ENCODE measurements at places on chromosomes 7 and 10. TPM values are rescaled to one million over a fixed set of nuclear protein-coding genes. Genes with fewer than 3 reads are reported as not detected.

DNA sequence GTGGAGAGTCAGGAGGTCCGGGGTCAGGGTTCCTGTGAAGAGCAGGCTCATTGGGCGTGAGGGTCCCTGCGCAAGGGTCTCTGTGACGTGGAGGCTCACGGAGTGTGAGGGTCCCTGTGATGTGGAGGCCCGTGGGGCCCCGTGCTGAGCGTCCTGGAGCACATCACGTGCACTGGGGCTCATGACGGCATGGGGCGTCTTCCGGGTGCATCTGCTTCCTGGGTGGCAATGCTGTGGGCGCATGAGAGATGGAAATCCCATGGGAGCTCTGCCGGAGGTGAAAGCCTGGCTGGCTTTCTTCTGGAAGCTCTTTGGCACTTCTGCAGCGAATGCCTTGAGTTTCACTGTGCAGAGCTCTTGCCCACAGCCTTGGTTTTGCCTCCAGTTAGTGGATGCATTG is 71.4 kb downstream of the WDR37 start:
- H3K27ac ChIP-seq: no peak overlapping the region
- H3K4me1 ChIP-seq: no peaks in the 10 kb centered on the region
- no peak overlapping the region for H3K4me3 ChIP-seq
- DNase-seq: no peak
- no peaks in the 10 kb centered on the region for H3K27me3 ChIP-seq
- no peaks in the 10 kb centered on the region for H3K36me3 ChIP-seq

DNA sequence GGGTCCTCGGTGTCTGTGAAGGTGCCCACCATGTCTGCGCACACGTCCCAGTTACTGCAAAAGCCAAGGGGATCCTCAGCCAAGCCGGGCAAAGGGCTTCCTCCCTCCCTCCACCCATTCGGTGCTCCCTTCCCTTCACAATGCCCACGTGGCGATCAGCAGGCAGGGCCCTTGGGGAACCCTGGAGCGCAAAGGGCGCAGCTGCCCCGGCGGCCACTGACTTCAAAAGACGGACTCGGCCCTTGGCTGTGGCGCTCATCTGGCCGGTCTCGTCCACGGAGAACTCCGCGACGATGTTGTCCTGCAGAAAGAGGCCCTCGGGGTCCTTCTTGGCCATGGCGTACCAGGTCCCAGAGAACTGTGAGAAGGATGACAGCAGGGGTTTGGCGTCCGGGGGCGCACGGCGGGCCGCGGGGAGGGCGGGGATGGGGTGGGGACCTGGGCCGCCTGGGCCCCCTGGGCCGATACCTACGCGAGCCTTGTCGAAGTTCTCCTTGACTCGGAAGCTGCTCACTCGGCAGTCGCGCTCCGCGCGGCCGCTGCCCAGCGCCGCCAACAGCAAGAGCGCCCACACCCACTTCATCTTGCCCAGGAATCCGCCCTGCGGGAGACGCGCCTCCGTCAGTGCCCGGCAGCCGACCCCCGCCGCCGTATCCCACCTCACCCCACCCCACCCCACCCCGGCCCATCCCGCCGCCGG is 439 bp downstream of the RBP4 start:
- peaks cover 27% of the 10 kb centered on the region for H3K27me3 ChIP-seq
- DNase-seq: no peak

The GLI3 gene
- total RNA-seq: 16.7 TPM

The FAM24A gene
- not detected for total RNA-seq

DNA sequence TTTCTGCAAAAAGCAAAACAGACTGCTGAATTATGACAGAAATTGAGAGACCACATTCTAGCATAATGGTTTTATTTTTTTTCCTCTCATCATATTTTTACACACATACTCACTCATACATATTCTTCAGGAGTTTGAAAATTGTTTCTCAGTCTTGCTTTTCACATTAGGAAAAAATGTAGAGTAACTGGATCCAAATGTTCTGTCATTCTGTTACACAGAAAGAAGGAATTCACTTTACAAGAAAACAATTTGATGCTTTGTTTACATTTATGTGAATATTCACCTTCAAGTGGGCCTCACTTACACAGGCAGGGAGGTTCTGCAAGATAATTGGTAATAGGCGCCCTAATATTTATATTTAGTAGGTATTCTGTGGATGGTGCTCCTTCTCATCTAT is 82.0 kb downstream of the ARL4A start:
- H3K27me3 ChIP-seq: no peaks in the 10 kb centered on the region
- H3K4me3 ChIP-seq: no peak overlapping the region
- DNase-seq: no peak

- H3K4me3 ChIP-seq: no peak overlapping the region
- no peaks in the 10 kb centered on the region for H3K27me3 ChIP-seq
- DNase-seq: no peak
- H3K27ac ChIP-seq: no peak overlapping the region
- no peaks in the 10 kb centered on the region for H3K4me1 ChIP-seq
- H3K36me3 ChIP-seq: no peaks in the 10 kb centered on the region
Measured at GRCh38 chr10:4561296-4561695, 264.7 kb upstream of the AKR1E2 start.

DNA sequence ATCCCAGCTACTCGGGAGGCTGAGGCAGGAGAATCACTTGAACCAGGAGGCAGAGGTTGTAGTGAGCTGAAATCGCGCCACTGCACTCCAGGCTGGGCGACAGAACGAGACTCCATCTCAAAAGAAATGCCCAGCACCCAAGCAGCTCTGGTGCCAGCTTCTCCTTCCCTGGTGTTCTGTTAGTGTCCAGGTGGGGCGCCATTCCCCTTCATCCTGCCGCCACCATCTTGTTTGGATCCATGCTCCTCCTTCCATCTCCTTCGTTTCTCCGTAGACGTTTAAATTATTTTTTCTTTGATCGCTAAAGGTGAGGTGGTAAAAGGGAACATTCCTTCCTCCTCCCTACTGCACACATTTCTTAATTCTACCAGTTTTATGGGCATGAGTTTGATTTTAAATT is 30.3 kb downstream of the PROSER2 start:
- DNase-seq: no peak
- H3K4me3 ChIP-seq: no peak overlapping the region
- no peaks in the 10 kb centered on the region for H3K36me3 ChIP-seq
- H3K27me3 ChIP-seq: no peaks in the 10 kb centered on the region
- H3K4me1 ChIP-seq: no peaks in the 10 kb centered on the region
- H3K27ac ChIP-seq: no peak overlapping the region

The C7orf33 gene
- not detected for total RNA-seq

DNA sequence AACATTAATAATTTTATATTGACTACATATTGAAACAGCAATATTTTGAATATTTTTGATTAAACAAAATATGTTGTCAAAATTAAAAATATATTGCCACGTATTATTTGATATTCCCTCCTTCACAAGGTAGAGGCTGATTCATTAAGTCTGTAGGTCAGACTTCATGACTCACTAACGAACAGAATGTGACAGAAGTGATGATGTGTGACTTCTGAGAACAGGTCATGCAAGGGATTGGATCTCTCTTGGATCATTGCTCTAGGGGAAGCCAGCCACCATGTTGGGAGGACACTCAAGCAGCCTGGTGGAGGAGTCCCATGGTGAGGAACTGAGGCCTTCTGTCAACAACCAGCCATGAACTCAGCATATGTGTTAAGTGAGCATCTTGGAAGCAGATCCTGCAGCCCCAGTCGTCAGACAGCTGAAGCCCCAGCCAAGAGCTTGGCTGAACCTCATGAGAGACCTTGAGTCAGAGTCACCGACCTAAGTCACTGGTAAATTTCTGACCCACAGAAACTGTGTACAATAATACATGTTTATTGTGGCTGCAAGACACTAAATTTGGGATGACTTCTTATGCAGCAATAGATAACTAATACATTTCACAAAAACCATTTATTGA is 66.6 kb downstream of the HTR5A start:
- H3K36me3 ChIP-seq: no peaks in the 10 kb centered on the region
- no peak for DNase-seq
- H3K27me3 ChIP-seq: no peaks in the 10 kb centered on the region
- no peak overlapping the region for H3K27ac ChIP-seq
- no peaks in the 10 kb centered on the region for H3K4me1 ChIP-seq

GRCh38 chr10:97843281-97843671 is 6.4 kb upstream of the GOLGA7B start:
- H3K4me1 ChIP-seq: no peaks in the 10 kb centered on the region
- no peak overlapping the region for H3K4me3 ChIP-seq
- no peak for DNase-seq
- no peaks in the 10 kb centered on the region for H3K36me3 ChIP-seq

- H3K27me3 ChIP-seq: no peaks in the 10 kb centered on the region
- DNase-seq: no peak
- no peaks in the 10 kb centered on the region for H3K4me1 ChIP-seq
- no peak overlapping the region for H3K27ac ChIP-seq
Measured at GRCh38 chr7:159033956-159034355, 110.7 kb downstream of the VIPR2 start.

GRCh38 chr7:35512716-35513115 is 182.2 kb downstream of the HERPUD2 start:
- no peak overlapping the region for H3K27ac ChIP-seq
- H3K27me3 ChIP-seq: no peaks in the 10 kb centered on the region
- H3K4me1 ChIP-seq: no peaks in the 10 kb centered on the region
- no peaks in the 10 kb centered on the region for H3K36me3 ChIP-seq

GRCh38 chr7:47344171-47344955 is 237.5 kb downstream of the TNS3 start:
- no peak overlapping the region for H3K4me3 ChIP-seq
- no peak overlapping the region for H3K27ac ChIP-seq
- DNase-seq: no peak
- no peaks in the 10 kb centered on the region for H3K4me1 ChIP-seq

The TRIM4 gene
- total RNA-seq: 22.6 TPM

- H3K27ac ChIP-seq: no peak overlapping the region
- H3K4me1 ChIP-seq: no peaks in the 10 kb centered on the region
- no peak for DNase-seq
- H3K27me3 ChIP-seq: no peaks in the 10 kb centered on the region
- no peak overlapping the region for H3K4me3 ChIP-seq
Measured at GRCh38 chr10:31596765-31597164, 277.7 kb downstream of the ZEB1 start.

DNA sequence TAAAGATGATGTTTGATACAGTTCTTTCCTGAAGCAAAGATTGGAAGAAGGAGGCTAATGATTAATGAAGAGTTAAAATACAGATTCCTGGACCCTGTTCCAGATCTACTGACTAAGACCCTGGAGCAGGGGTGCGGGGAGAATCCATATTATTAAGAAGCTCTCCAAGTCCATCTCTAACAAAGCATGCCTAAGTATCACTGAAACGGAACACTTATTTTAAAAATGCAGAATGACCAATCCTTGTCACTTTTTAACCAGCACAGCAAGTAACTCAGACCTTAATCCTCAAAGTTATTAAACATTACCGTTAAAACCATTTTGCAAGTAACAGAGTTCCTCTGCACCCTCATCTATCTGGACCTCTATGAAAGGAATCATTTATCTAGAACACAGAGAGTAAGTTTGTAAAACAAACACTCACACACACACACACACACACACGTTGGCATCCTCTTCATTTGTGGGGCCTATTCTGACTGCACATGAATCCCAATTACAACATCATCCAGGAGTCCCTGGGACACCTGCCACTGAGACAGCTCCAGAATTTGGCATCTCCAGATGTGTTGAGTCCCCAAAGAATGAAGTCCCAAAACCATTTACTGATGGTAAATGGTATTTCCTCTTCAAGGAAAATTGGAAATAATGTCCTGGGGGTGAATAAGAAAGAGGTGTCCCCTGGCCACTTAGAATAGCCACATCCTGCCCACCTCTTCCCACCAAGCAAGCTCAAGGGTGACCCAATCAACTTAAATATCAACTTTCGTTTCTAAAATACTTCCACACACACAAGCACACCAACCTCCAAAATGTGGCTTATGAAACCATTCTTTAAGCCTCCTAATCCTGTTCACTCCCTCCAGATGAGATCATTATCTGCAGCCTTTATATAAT is 117.5 kb downstream of the PARD3 start:
- no peak overlapping the region for H3K4me3 ChIP-seq
- DNase-seq: no peak
- H3K27me3 ChIP-seq: no peaks in the 10 kb centered on the region
- peaks cover 1% of the 10 kb centered on the region for H3K4me1 ChIP-seq
- H3K36me3 ChIP-seq: no peaks in the 10 kb centered on the region
- H3K27ac ChIP-seq: no peak overlapping the region

DNA sequence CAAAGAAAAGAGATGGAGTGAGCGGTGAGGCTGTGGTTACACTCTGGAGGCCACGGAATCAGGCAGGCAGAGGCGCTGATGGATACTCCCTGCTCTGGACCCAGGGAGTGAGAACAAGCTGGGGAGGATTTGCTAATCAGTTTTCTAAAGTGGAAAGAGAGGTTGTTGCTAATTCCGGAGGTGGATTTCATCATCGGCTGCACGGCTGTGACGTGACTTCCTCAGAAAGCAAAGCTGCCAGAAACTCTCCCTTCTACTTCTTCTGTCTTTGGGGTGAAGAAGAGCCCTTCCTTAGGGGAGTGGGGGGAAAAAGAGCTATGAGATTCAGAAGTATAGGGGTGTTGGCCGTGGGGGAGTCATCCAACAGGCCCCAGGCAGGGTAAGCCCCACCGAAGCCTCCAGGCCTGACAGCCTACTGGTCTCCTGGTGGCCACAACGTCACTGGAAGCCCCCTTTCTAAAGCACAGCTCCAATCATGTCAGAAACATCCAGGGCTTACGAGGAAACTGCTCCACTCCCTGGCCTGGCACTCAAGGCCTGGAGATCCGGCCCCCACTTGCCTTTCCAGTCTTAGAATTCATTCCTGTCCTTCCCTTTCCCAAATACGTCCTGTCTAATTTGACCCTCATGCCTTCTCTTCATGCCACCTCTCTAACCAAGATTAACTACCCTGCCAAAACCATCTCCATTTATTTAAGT is 114.5 kb downstream of the HIP1 start:
- H3K4me3 ChIP-seq: no peak overlapping the region
- no peaks in the 10 kb centered on the region for H3K4me1 ChIP-seq
- H3K36me3 ChIP-seq: no peaks in the 10 kb centered on the region
- H3K27ac ChIP-seq: peak overlapping the region; percentile 46
- H3K27me3 ChIP-seq: no peaks in the 10 kb centered on the region

The EPC1 gene
- total RNA-seq: 34.7 TPM

GRCh38 chr10:113450046-113450804 is 102.6 kb upstream of the HABP2 start:
- no peaks in the 10 kb centered on the region for H3K27me3 ChIP-seq
- H3K36me3 ChIP-seq: no peaks in the 10 kb centered on the region
- no peaks in the 10 kb centered on the region for H3K4me1 ChIP-seq
- no peak for DNase-seq
- no peak overlapping the region for H3K27ac ChIP-seq

DNA sequence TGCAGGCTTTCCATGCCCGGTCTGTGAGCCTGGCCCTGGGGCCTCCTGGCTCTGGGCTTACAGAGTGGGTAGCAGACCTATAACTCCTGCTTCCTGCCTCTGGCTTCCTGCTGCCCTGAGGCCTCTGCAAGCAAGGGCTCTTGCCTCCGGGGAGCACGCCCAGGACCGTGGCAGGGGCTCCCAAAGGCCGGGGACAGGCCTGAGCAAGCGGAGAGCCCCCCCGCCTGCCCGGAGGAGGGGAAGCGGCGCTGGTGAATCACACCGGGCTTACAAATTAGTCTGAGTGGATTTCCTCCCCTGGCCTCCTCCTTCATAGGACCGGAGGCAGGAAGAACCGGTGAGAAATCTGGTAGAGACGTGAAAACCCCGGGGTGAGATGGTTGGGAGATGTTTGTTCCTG is 1.5 kb upstream of the MYL10 start:
- no peak overlapping the region for H3K27ac ChIP-seq
- H3K4me3 ChIP-seq: no peak overlapping the region
- DNase-seq: no peak
- H3K27me3 ChIP-seq: no peaks in the 10 kb centered on the region
- H3K4me1 ChIP-seq: no peaks in the 10 kb centered on the region
- no peaks in the 10 kb centered on the region for H3K36me3 ChIP-seq

Measured in uterus (tissue), 4 donors.